Activated naive CD4-positive, alpha-beta T cell treated with anti-CD3 and anti-CD28 coated beads, Interleukin-2, amount 50 U/mL, for 72 hours (primary cell): ENCODE measurements at places on chromosomes 3 and 15. TPM values are rescaled to one million over a fixed set of nuclear protein-coding genes. Genes with fewer than 3 reads are reported as not detected.

DNA sequence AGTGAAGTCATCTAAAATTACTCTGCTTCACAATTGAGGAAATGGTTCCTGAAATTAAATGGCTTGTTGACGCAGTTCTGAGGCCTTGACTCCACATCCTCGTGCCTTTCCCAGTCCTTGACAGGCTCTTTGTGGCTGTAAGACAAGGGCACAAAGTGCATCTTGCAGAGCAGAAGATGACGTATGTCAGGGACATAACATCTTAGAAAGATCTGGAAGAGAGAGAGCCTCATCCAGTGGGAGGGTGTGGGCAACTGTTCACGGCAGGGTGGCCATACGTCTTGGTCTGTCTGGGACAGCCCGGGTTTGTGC is 91.0 kb downstream of the CHRNA7 start:
- DNase-seq: no peak

Gene SLC9C1
- total RNA-seq: not detected

DNA sequence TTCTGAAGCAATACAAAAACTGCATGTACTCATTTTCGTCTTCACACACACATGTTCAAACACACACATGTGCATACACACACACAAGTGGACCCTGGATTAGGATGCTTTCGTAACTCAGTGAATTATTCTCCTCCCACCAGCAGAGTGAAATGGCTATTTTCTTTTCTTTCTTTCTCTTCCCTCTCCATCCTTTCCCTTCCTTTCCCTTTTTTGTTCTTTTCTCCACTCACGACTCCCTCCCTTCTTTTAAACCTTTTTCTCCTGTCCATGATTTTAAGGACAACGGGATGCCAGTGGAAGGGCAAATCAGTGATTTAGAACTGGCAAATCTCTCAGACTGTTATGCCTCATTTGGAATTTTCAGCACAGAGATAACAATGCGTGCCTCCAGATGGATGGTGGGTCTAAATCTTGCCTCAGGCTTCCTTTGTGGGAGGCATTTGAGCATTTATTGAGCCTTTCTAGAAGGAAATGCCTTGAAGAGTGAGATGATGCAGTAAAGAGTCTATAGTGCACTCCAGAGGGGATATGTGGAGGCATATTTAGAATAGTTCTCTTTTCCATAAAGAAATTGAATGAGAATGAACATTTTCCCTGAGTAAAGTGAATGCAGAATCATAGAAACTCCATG is 130.4 kb upstream of the SLC7A14 start:
- DNase-seq: no peak

- no peak for DNase-seq
These were observed 27.8 kb downstream of the CHP1 start for GRCh38 chr15:41258750-41259471.

DNA sequence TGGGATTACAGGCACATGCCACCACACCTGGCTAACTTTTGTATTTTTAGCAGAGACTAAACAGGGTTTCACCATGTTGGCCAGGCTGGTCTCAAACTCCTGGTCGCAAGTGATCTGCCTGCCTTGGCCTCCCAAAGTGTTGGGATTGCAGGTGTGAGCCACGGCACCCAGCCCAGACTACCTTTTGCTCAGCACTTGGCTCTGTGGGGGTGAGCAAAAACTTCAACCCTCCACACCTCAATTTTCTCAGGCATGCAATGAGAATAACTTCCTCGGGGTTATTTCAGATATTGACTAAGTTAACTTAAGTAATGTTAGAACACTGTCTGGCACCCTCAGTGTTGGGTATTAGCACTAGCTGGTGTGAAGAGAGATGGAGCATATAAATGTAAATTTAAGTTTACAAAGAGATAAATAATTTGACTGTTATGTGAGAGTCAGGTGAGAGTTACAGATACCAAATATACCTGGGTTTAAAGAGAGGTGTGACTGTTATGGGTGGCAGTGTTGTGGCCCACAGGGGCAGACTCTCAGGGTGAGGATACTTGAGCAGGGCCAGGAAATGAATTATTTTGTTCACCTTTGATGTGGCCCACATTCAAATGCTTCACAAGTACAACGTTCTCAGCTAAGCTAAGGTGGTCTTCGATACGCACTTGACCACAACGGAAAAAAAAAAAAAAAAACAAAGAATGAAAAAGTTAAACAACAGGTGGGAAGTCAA is 29.0 kb downstream of the CPOX start:
- DNase-seq: no peak
